ENCODE measurements at places on chromosomes 3 and 15.

DNA sequence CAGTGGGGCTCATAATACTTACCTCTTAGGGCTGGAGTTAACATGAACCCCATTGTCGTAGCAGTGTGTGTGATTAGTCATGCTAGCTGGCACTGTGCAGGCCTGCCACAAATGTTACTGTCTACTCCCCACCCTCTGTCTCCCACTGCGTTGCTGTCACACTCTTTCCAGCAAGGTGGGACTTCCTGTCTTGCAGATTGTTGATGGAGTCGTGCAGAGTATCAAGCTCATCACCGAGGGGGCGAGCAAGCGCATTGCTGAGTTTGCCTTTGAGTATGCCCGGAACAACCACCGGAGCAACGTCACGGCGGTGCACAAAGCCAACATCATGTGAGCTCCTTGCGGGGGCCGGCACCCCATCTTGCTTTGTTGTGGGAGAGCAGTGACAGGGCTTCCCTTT is 12.9 kb downstream of the IDH3A start:
- DNase-seq: peak; percentile 40

DNA sequence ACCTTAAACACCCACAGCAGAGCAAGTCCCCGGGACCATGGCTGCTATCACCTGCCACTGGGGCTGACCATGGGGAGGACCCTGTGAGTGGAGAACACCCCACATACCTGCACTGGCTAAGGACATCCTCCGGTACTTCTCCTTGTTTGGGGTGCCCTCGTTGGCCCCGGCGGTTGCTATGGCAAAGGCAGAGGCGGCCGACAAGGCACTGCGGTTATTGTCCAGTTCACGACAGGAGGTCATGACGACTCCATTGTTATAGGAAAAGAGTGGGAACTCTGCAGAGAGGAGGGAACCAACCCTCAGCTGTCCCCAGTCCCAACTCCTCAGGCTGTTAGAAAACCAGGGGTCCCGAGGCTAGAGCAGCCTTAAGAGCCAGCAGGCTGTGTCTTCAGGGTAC is 54.8 kb upstream of the CTSH start:
- DNase-seq: no peak

DNA sequence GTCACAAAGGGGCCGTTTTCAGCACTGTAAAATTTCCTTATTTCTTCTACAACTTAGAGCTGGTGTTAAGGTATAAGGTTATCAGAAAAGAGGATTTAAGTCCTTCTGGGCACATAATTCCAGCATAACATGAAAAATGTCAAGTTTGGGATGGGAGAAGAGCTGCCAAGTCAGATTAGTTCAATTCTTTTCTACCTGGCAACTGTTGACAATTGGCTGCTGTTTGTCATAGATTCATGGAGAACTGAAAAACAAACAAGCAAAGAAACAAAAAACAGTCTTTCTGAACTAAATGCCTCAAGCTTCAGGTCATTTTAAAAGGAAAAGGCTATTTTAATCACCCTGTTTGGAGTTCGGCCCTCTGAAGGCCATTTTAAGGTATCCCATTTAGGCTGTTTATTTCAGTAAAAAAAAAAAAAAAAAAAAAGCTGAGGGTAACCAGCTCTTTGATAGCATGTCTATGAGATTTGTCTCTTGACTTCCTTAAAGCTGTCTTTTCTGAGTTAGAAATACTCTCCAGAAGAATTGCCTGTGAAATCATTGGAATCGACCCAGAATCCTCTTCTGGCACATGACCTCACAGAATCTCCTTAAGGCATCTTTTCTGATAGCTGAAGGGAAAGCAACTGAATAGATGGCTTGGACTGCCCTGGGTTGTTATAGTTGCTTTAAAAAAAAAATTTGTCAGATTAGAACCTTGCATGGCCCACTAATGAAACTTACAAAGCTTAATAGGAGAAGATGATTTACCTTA is 173.3 kb downstream of the SEMA6D start:
- DNase-seq: no peak

DNA sequence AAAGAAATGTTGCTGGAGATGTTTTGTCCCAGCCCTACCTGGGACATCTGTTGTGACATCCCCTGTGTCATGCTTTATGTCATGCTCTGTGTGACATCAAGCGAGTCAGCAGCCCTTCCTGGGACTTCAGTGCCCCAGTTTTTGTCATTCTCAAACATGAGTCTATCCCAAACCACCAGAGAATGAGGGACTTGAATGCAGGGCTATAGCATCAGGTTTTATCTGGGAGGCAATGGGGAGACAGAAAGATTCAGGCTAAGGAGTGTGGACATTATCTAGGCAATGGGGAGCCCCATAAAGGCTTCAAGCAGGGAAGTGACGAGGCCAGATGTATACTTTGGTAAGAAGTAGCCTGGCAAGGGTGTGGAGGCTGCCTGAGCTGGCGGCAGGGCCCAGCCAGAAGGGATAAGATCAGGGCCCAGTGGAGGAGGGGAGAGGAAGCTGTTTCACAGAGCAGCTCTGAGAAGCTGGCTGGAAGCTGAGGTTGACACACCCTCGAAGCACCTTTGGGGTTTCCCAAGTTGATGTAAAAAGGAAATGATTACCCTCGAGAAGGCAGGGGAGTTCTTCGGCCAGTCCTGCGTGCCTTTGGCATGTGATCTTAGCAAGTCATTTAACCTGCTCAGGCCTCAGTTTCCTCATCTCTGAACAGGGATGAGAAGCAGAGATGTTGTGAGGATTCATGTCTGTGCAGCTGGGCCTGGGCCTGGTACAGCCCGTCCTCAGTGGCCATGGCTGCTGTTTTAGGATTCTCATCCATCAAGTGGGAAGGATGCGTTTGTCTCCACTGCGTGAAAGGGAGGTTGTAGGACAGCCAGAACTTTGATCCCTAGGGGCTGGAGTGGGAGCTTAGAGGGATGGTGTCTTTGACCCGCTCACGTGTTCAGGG is 34.3 kb downstream of the IRAK2 start:
- DNase-seq: peak; percentile 68

- no peak for DNase-seq
Observed at GRCh38 chr3:136567599-136568188, 184.5 kb downstream of the STAG1 start.

DNA sequence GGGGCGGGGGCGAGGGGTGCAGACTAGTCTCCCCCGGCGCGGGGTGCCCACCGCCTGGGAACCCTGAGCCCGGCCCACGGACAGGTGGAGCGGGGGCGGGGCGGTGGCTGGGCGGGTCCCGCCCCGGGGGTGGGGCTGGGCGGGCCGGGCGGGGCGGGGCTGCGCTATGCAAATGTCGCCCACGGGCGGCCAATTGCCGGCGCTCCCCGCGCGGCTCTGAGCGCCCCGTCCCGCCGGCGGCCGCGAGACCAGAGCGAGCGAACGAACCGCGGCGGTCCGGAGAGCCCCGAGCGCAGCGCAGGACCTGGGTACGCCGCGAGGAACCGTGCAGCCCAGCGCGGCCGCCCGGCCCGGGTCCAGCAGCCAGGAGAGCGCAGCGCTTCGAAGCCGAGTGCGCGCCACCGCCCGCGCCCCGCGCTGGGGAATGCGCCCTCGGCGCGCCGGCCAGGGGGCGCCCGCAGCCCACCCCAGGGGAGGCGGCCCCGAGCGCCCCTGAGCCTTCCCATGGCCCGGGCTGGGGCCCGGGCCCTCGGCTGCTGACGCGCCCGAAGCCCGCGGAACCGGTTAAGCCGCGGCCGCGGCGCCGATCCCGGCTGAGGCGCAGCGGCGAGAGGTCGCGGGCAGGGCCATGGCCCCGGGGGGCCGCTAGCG is at the start of gene SEMA3F:
Gene SEMA3F (plus strand): TSS at position 485 of the 651 bp plus-strand sequence. CDS start 4,299 bp downstream, outside the sequence.
- DNase-seq: peak; percentile 63

- DNase-seq: no peak
Observed at GRCh38 chr15:99976000-99976399, 242.8 kb upstream of the LYSMD4 start.

DNA sequence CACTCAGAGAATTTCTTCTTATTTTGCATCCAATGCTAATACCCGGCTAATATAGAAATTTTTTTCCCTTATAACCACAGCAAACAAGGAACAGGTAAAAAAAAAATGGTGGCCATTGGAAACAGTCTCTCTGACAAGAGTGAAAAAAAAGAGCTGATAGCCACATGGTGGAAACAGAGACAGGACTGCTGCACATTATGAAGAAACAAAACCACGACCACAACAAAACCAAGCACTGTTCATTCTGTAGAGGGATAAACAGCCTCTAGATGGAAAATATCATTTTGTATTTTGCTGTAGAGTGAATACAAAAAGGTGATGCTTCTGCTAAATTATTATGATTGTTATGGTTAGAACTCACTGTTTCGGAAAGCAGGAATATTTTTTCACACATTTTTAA is 686.2 kb downstream of the NLGN1 start:
- no peak for DNase-seq

Measured in activated CD4-positive, alpha-beta T cell treated with anti-CD3 and anti-CD28 coated beads, Interleukin-2, amount 50 U/mL, for 1 hour (primary cell).